ENCODE measurements at places on chromosomes 3 and 15.
A peak's percentile ranks its signal among the peaks of the same experiment; 100 is the strongest.

DNA sequence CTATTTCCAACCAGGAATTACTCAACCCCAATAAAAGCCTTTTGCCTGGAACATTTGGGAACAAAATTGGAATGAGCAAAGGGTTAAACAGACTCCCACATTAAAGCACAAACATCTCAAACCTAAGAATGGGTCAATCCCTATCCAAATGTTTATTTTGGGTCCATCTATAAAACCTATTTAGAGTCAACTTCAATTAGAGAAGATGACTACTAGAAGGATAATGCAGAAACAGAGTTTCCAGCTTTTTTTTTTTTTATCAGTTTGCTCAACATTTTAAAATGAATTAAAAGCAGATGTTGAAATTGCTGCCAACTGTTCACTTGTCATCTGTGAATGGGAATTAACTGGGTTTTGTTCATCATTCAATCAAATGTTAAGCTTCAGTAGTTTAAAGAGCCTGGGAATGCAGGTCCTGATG lies 4.1 kb upstream of the TBC1D23 start:
- no peak for DNase-seq

DNA sequence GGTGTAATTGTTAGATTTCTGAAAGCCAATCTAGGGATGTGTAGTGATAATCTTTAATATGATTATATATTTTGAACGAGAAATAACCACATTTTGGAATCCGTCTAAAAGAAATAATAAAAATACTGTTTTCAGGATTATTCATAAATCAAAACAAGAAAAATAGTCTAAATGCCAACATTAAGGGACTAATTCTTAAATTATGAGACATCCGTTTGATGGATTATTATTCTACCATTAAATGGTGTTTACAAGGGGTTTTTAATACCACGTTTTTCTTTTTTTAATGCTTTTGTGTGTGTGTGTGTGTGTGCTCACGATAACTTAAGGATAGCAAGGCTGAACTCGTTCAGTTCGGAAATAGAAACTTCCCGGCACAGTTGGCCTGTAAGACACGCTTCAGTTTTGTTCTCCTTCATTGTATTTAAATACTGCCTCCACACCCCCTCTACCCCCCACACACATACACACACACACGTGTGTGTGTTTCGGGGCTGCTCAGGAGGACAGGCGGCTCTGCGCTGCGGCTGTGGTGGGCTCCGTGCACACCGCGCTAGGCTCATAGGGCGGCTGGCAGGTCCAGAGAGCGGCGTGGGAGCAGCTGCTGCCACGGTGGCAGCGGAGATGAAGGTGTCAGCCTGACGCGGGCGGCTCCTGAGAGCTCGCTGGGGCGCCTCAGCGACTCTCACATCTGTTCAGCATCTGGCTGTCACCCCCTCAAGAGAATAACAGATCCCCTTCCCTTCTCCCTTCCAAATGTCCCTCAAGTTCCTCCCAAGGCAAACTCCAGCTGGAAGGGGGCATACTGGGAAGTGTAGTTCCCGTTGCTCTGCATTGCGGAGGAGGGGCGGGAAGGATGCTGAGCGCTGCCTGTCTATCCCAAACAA lies 23.0 kb upstream of the ANP32A start:
- peak; percentile 16 for DNase-seq

DNA sequence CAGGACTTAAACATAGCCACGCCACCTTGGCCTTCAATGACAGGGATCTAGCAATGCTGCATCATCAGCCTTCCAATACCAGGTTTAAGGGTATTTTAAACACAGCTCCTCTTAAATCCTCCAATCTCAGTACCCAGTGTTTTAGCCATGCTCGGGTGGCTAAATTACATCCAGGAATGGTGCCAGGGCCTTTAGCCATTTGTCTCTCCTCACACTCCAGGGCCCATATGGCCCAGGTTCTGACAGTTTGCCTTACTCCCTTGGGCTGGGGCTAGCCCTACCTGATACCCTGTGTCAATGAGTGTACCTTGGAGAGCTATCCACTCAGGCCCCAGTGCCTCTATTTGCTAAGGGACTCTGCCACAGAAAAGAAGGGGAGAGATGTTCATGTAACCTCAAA lies 29.4 kb downstream of the ZNF589 start:
- no peak for DNase-seq

GRCh38 chr3:123346021-123346420 lies 102.9 kb downstream of the ADCY5 start:
- no peak for DNase-seq

GRCh38 chr3:10213156-10213792 lies 35.0 kb upstream of the TATDN2 start:
- DNase-seq = no peak

DNA sequence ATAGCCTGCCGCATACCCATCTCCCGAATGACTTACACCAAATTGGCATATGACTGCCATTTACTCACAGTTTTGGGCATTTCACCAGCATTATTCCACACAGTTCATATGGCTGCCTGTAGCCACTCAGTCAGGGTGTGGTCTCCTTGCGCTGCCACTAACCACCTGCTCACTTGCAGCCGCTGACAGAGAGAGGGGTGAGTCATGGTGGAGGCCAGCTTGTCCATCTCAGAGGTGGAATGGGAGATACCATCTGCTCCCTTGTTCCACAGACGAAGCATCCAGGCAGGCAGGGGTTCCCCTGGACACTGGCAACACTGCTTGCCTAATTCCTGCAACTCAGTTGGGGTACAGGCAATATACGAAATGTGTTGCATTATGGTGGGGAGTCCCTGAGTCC lies 15.6 kb downstream of the CCRL2 start:
- no peak for DNase-seq

DNA sequence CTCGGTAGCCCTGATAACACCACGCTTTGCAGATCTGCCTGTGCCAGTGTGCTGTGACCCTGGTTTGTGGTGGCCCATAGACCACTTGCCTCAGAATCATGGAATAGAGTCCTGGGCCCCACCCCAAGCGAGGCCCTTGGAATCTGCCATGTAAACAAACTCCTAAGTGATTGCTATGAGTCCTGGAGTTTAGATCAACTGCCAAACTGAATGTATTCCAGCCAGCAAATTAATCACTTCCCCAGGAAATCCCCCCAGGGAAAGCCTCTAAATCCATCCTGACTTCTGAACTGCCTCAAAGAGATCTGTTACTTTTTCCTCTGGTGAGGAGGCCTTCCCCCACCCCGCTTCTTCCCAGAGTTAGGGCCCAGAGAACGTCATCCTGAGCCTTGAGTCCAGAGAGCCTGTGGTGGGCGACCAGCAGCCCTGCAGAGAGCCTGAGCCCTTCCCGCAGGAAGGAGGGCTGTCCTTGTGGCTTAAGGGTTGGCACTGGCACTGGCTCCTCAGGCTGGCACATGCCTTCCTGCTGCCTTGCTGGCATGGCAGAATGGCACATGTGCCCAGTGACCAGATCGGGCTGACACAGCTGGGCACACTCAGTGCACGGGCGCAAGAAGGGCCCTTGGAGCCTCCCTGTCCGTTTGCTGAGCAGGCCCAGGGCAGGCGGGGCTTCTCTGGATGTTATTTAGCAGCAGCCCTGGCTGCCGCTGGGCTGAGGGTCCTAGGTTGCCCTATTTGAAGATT lies 50.6 kb upstream of the PLXNA1 start:
- peak; percentile 13 for DNase-seq

GRCh38 chr15:29311696-29312095 lies 42.1 kb upstream of the NSMCE3 start:
- DNase-seq = no peak

DNA sequence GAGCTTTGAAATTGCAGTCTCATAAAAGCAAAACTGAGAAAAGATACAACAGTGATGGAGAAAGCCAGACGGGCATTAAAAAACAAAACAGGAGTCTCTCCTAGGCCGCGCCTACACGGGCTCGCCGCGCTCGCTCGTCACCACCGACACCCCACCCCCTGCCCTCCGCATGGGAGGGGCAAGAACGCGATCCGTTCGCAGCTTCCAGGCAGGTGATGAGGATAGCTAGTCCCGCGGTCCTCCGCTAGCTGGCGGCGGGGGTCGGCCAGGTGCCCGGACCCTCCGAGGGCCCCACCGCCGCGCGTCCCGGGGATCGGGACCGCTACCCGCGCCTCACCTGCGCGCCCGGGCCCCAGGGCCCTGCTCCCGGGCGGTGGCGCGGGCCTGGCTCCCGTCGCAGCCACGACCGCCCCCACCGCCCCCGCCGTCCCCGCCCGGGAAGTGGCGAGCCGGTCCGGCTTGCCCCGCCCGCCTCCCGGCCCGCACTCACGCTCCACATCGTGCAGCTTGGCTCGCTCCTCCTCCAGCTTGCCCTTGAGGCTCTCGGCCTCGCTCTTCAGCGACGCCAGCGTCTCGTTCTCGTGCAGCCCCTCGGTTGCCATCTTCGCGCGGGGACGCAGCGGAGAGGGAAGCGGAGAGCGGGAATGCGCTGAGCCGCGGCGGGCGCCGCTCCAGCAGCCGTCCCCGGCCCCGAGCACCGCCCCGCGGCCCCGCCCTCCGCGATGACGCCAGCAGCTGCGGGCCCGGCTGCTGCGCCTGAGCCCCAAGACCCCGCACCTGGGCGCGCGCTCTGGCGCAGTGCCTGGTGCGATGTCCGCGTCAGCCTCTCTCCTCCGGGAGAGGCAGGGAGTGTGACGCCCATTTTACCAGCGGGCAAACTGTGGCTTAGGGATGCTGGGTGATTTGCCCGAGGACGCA lies 11.7 kb downstream of the GNB5 start:
- peak; percentile 47 for DNase-seq

- no peak for DNase-seq
These were observed 134.6 kb downstream of the SLC25A26 start for GRCh38 chr3:66355394-66355793.

GRCh38 chr3:107927361-107928083 lies 163.3 kb downstream of the CD47 start:
- peak; percentile 76 for DNase-seq

- DNase-seq = no peak
These were observed 378.2 kb upstream of the ALCAM start for GRCh38 chr3:104988496-104988895.

GRCh38 chr15:38671675-38672254 lies 107.2 kb upstream of the RASGRP1 start:
- no peak for DNase-seq

GRCh38 chr15:101641894-101642293 lies 10.3 kb downstream of the TM2D3 start:
- DNase-seq = peak; percentile 75

DNA sequence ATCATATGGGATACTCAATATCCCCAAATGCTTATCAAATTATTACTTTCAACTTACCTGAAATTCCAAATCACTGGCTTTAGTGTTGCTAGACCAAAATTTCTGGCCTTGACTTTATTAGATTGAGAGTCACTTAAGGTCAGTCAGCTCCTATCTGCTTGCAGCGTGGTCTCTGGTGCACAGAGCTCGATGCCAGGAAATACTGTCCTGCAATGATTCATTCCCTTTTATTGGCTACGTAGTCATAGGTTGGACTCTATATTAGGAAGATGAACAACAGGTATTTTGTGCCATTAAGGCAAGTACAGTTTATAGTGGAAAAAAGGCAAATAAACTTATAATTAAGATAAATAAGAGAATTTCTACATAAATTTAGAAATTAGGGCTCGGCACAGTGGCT lies 378.6 kb upstream of the MCTP2 start:
- no peak for DNase-seq

- DNase-seq = no peak
These were observed 133.7 kb upstream of the BCL6 start for GRCh38 chr3:187878772-187879518.

GRCh38 chr15:85071061-85071460 lies 89.4 kb downstream of the PDE8A start:
- DNase-seq = peak; percentile 48

DNA sequence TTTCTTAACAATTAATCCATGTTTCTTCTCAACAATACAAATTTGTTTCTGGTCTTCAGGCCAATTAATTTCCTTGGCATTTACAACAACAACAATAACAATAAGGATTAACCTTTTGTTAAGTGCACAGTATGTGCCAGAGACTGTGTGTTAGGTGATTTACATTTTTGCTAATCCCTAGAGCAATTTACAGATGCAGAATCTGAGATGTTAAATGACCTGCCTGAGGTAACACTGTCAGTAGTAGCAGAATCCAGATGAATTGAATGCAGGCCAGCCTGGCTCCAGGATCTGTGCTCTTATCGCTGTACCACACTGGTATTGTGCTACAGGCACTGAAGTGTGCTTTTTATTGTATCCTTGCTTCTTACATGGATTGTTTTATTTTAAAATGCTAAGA lies 122.2 kb downstream of the MEIS2 start:
- DNase-seq = no peak

DNA sequence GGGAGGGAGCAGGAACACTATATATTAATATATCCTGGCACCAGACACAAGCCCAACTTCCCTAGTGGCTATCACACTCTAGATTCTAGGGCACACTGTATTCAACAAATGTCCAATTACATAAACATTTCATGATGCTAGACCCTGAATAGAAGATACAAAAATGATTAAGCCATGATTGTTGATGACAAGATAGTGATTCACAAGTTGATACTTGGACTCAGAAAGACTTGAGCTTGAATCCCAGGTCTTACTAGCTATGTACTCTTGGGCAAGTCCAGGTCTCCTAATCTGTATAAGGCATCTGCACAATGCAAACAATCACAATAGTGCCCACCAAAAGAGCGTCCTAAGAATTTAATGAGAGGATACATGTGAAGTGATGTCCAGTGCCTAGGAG lies 10.0 kb upstream of the SNTN start:
- DNase-seq = no peak

GRCh38 chr3:108076564-108076963 lies 14.3 kb downstream of the CD47 start:
- DNase-seq = no peak

DNA sequence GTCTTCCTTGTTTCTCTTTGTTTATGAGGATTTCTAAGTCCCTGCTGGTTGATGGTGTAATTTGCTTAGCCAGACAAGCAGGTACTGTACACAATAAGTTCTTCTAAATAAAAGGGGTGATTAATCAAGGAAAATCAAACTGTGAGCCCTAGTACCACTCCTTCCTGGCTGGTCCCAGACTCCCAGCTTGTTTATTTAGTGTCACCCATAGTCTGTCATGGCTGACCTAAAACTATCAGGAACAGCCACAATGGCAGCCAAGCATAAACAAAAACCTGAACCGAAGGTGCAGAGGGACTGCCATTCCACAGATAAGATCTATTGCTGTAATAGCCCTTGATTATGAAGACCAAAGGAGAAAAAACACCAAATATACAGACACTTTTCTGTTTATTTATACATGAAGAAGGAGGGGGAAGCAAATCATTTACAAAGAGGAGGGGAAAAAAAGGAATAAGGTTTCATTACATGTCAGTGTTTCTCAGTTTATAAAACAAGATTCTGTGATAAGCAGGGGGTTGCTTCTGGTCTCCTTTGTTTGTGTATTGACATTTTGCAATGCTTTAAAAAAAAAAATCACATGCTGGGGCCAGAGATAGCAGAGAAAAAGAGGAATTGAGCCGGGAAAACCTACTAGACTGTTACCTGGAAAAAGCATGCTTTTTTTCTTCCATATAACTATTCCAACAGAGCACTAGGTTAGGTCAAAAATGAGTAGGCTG lies 182.4 kb upstream of the DPH6 start:
- DNase-seq = no peak

- DNase-seq = peak; percentile 50
These were observed 1.5 kb downstream of the CHSY1 start for GRCh38 chr15:101250341-101250831.

DNA sequence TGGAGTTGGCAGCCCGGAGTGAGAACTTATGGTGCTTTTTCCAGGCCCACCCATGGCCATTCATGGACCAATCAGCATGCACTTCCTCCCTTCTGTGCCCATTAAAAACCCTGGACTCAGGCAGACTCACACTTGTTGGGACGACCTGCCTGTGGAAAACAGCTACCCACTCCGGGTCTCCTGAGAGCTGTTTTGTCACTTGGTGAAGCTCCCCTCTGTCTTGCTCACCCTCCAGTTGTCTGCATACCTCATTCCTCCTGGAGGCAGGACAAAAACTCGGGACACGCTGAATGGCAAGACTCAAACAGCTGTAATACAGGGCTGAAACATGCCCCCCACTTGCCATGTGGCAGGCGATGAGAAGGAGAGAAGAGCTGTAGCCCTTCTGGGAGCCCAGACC lies 35.2 kb downstream of the ROPN1B start:
- DNase-seq = no peak

Data from foreskin melanocyte (primary cell).